ENCODE measurements at places on chromosomes 2 and 18.

- no peak for DNase-seq
Measured at GRCh38 chr18:32891797-32892196, 119.0 kb upstream of the KLHL14 start.

GRCh38 chr2:45354776-45355175 is 256.3 kb downstream of the SRBD1 start:
- no peak for DNase-seq

DNA sequence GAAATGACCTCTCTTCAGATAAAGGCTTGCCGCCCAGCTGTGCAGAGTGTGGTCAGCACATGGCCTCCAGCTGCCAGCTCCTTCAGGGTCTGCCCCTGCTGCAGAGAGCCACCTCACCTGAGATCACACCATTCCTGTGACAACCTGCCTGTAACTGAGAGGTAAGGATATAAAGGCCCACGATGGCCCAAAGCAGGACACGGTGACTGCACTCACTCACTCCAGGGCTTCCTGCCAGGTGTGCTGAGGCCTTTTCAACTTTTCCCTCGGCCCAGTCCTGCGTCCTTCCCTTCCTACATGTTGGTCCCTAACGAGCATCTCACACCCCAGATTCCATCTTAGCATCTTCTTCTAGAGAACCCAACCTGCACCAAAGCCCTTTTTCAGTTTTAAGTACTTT is 36.2 kb downstream of the ANKRD44 start:
- DNase-seq, result no peak

GRCh38 chr2:144832048-144832447 is 312.1 kb upstream of the ZEB2 start:
- no peak for DNase-seq

- no peak for DNase-seq
Measured at GRCh38 chr2:53941749-53942148, 29.0 kb downstream of the PSME4 start.

DNA sequence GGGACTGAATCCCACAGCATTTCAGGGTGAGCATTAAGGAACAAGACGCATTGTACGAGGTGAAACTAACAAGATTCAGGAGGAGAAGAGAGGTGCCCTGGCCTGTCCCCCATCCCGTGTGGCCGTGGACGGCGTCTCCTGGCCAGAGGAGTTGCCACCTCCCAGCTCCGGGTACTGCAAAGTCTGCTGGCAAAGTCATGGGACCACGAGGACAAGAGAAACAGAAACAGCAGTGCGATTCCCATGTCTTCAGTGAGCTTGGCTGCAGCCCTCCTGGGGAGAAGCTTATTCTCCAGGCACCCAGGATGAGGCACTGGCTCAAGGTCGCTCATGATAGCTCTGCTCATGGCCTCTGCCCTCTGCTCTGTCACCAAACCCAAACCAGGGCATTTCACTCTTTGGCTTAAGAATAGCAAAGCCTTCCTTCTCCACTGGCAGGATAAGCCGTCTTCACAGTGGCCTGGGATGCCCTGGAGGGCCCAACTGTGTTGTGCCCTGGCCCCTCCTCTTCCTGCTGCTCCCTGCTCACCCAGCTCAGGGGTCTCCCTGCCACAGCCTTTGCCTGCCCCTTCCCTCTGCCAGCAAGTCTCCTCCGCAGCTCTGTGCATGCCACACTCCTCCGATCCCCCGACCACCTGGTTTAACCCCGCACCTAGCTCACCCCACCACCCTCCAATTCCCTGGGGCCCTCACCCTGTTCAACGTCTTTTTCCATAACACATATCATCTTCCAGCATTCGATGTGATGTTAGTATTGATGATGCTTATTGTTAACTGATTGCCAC is 144.8 kb downstream of the PXDN start:
- no peak for DNase-seq

DNA sequence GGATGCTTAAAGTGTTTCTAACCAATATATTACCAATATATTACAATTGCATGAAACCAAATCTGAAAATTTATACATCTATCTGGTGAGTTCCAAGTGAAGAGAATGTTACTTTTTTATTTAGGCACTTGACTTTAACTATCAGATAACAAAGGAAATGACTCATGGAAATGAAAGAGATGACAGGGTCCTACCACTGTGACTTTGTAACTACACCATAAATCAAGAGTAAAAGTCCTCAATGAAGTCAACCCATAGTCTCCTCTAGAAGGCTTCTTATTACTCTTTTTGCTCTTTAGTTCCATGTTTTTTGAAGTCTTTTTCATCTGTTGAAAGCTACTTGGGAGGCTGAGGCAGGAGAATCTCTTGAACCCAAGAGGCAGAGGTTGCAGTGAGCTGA is 545.0 kb upstream of the PIK3C3 start:
- no peak for DNase-seq
